ENCODE measurements at places on chromosomes 5 and 9. TPM values are rescaled to one million over a fixed set of nuclear protein-coding genes. Genes with fewer than 3 reads are reported as not detected.

PPP2R2B gene
- 54.1 TPM for total RNA-seq

GRCh38 chr5:93296338-93296737 lies 284.7 kb downstream of the NR2F1-AS1 start:
- no peak for DNase-seq

DNA sequence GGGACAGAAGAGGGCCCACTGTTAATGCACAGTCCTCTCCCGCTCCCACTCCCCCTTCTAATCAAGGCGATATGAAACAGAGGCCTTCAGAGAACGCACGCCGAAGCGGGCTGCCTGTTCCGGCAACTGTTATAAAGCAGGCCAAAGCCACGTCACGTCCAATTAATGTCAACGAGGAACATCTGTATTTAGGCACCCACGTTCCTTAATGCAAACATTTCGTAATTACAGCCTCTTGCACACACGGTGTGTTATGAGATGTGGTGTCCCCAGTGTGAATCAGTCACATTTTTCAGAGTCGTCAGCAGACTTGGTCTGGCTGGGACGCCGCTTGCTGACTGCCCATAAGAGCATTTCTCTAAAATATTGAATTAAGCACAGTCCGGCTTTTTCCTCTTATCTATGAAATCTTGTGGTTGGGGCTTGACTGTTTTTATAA lies 339.0 kb downstream of the NSG2 start:
- no peak for DNase-seq

GRCh38 chr9:27369591-27369990 lies 72.6 kb upstream of the EQTN start:
- DNase-seq: no peak

GRCh38 chr9:131407717-131408195 lies 13.9 kb downstream of the PRRC2B start:
- DNase-seq: no peak

All from sciatic nerve (tissue), 2 donors.